ENCODE measurements at places on chromosomes 11 and 22.
A peak's percentile ranks its signal among the peaks of the same experiment; 100 is the strongest.

DNA sequence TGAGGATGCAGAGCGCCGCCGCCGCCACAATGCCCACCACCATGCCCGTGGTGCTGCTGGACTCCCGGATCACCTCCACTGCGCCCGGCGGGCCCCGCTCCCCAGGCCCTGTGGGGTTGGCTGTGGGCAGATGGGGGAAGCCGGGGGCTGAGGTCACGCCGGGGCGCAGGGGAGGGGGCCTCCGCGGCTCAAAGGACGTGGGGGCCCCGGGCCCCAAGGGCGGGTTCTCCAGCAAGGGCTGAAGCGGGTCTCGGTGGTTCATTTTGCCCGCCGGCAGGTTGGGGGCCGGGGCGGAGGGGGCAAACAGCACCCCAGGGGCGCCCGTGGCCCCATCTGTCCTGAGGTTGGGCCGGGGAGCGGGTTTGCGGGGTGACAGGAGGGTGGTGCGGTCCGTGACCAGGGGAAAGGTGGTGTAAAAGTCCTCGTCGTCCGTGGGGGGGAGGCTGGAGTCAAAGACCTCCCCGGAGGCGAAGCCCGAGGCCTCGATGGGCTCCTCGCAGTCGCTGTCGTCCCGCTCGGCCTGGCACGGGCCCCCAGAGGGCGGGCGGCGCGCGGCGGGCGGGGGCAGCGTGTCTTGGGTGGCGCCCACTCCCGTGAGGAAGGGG lies 16.5 kb downstream of the SLC22A12 start:
- no peak for DNase-seq

DNA sequence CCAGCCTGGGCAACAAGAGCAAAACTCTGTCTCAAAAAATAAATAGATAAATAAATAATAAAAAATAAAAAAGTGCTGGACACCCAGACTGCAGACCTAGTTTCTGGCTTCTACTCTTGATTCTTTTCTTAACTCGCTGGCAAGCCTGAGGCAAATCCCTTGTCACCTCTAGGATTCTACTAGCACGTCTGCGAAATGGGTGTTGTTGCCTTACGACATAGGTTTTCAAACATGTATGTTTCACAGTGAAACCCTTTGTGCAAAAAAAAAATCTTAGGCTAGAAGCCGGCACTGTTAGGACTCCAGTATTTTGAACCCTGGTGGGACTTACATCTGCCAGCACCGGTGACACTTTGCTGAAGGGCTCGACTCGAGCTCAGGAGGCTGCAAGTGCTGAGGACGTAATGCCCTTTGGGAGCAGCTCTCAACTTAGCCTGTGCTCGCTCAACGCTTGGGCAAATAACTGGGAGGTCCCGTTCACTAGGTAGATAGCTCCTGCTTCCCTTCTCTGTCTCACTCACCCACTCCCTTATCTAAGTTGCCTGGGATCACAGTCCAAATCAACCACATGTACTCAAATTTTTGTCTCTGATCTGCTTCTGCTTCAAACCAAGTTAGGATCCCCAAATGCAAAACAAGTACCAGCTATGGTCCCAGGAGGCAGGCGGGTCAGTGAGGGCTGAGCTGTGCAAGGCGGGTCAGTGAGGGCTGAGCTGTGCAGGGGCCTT lies 34.7 kb upstream of the MYH9 start:
- DNase-seq, result no peak

- no peak for DNase-seq
Measured at GRCh38 chr22:42947211-42947990, 67.5 kb downstream of the PACSIN2 start.

DNA sequence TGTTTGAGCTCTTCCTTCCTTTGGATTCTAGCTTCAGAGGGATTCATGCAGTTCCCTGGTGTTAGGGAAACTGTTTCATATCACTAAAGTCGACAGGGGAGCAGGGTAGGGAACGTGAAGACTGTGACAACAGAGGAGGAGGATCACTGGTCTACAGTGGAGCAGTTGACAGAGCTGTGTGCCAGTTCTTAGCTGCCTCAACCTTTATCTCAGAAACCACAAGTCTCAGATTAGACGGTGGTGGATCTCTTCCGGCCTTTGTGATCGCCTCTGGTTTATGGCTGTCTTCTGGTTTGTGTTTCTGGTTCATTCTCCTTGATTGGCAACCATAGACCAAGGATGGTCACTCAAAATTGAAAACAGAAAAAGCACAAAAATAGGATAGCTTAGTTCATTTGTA lies 538.9 kb upstream of the API5 start:
- DNase-seq, result no peak

DNA sequence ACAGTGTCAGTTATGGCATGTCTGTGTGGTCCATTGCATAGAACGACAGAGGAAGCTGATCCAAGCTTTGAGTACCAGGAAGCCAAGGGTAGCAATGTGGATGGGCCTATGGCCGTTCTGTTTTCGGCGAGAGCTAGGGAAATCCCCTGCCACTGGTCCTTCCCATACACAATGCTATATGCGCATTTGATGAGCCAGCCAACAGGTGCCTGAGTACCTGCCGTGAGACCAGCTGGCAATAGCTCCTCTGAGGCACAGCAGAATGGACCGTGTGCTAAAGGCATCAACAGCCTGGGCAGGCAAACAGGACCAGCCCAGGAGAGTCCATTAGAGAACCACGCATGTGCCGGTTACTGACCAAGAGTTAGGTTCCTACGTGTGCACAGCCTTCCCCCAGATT lies 753.0 kb downstream of the NTM start:
- DNase-seq, result no peak

- peak; percentile 99 for DNase-seq
Measured at GRCh38 chr22:19959043-19959586, 17.5 kb upstream of the TXNRD2 start.

All from endodermal cell (in vitro differentiated cells).